ENCODE measurements at places on chromosomes 4 and X. TPM values are rescaled to one million over a fixed set of nuclear protein-coding genes. Genes with fewer than 3 reads are reported as not detected.

CXorf49 gene
- total RNA-seq = not detected

ALAS2 gene
- total RNA-seq = not detected

XK gene
- 0.16 TPM for total RNA-seq

- DNase-seq = no peak
Observed at GRCh38 chrX:149494844-149495565, 10.1 kb downstream of the IDS start.

GRCh38 chrX:40035726-40036125, 62.0 kb downstream of the BCOR start:
- DNase-seq = no peak

DNA sequence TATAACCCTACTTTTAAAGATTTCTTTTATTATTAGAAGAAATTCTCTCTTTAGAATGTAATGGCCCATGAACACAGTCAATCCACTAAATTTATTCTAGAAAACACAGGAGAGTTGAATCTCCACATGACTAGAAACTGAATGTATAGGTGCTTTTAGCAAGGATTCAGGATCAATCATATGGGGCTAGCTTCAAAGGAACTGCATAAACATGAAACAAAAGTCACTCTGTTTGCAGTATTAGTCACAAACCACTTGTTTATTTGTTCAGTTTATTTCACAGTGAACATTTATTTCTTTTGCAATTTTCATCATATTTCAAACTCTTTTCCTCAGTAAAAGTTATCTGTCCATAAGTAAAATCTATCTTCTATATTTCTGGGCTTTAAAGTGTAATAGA, 1604.6 kb downstream of the PCDH18 start:
- no peak for DNase-seq

- no peak for DNase-seq
Observed at GRCh38 chrX:10051866-10052480, 84.8 kb downstream of the CLDN34 start.

- DNase-seq = no peak
Observed at GRCh38 chr4:188680004-188680666, 540.9 kb downstream of the TRIML1 start.

DNA sequence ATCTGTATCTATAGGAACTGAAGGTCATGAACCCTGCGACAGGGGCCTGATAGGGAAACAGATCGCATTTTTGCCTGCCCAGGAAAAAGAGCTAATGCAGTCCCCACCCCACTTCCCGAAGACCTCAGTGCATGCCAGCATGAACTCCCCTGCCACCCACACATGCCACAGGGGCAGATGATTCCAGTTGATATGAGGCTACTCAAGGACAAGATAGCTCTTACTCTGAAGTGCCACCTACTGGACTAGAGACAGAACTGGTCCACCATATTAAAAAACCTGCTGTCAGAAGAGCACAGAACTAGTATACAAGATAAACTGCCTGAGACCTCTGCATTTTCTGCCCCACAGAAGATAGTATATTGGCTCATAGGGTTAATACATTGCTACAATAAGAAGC, 68.0 kb downstream of the YIPF7 start:
- DNase-seq = no peak

GRCh38 chr4:119765951-119766350, 137.3 kb upstream of the PDE5A start:
- DNase-seq = no peak

DNA sequence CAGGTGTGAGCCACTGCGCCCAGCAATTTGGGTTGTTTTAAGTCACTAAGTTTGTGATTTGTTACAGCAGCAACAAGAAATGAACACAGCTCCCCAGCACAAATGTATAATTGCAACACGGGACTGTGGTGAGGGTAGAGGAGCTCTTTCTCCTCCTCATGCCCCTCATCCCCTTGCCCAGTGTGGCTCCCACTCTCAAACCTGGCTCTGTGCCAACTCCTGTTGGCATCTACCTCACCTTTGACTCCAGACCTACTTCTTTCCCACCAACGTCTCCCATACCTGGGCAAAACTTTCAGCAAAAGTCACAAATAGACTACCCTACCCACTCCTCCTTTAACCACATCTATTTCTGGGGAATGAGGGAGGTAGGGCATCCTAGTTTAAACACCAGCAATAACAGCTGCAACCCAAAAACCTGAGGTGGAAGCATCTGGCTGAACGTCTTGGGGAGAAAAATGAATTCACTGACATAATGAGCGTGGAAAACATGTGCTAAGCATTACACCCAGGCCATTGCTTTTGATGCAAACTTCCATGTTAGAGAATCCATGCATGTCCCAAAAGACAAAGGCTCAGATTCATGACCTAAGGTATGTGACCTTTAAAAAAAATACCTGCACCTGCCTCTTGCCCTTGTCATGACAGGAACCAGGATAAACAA, 19.2 kb downstream of the LNX1 start:
- DNase-seq = no peak

- DNase-seq = no peak
Observed at GRCh38 chr4:513327-513726, 14.3 kb downstream of the PIGG start.

Measured in activated T-cell treated with anti-CD3 and anti-CD28 coated beads, Interleukin-2, amount 50 U/mL, for 4 hours (primary cell).